ENCODE measurements at places on chromosomes 7 and 10.

DNA sequence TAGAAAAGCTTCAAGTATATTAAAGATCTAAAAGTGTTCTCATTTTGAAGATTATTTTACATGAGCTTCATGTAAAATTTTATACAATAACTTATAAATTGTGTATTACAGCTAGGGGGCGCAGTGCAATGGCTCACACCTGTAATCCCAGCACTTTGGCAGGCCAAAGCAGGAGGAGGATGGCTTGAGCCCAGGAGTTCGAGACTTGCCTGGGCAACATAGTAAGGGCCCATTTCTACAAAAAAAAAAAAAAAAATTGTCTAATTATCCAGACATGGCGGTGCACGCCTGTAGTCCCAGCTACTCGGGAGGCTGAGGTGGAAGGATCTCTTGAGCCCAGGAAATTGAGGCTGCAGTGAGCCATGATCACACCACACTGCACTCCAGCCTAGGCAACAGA, 16.6 kb downstream of the ACBD5 start:
- peak; percentile 35 for DNase-seq

- DNase-seq = no peak
Measured at GRCh38 chr10:117762819-117763172, 220.2 kb downstream of the EMX2 start.

DNA sequence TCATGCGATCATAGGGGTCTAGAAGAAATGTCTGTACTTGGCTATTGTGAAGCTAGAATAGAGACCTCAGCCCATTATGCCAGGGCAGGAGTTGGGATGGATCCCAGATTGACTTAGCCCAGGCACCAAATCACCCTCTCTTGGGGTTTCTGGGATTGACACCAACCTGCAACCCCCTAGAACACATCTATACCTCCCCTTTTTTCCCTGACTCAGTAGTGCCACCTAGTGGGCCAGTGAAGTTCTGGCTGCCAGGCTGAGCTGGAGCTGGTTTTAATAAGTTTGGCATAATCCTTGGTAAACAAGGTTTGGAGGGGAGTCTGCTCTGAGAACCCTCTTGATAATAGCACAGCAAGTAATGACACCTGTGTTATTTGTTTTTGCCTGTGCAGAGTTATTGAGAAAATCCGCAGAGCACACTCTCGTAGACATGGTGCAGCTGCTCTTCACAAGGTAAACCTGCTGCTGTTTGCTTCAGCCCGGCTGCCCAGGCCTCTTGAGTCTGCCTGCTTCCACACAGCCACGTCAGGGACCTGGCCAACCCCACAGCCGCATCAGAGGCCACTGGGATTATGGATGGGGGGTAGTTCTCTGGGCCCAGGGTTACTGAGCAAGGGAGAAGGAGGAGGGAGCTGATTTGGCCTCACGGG, 43.3 kb upstream of the NFKB2 start:
- peak; percentile 75 for DNase-seq

DNA sequence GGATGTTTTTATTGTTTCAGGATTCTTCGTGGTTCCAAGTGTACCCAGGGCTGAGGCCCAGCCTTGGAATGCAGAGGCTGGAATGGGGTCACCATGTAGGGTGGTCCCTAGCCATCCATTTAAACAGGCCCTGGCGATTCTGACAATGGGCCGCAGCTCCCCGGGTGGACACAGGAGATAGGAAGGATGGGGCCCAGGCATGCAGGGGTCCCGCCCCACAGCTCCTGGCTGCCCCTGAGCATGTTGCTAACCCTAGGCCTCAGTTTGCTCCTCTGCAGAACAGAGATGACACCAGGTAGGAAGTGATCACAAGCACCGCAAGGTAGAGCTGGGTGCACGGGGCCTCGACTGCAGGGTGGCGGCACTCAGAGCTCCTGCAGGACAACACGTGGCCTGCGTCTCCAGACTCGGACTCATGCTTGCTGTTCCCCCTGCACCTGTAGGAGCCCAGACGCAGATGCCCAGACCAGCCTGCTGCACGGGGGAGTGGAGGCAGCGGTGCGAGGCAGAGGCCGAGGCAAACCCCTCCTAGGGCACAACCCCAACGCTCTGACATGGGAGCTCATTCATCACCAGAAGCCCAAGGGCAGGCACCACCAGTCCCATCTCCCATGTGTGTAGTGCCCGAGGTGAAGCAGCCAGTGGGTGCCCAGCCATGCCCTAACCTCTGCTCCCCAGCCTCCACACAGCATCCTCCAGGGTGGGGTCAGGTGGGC, 25.5 kb downstream of the VIPR2 start:
- no peak for DNase-seq
